Activated T-cell treated with anti-CD3 and anti-CD28 coated beads, Interleukin-2, amount 50 U/mL, for 72 hours (primary cell): ENCODE measurements at places on chromosomes 6 and 20.
A peak's percentile ranks its signal among the peaks of the same experiment; 100 is the strongest.

- H3K4me1 ChIP-seq, result peaks cover 6% of the 10 kb centered on the region
- DNase-seq, result no peak
- H3K27ac ChIP-seq, result no peak overlapping the region
Observed at GRCh38 chr20:38599410-38599882, 2.2 kb upstream of the ARHGAP40 start.

DNA sequence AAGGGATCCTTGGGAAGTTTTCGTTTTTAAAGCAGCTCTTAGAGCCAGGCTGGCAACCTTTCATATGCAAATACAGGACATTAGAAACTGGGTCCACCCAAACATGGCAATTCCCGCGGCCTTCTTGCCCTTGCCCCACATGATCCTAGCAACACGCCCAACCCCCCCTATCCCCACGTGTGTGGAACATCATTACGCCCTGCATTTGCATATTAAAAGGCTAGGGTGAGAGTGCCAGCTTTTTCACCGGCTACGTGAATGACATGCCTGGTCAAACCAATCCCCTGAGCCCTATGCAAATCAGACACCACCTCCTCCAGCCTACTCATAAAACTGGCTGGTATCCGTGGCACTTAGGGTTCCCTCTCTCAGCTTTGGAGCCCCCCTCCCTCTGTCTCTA, 88.1 kb downstream of the TNFRSF21 start:
- H3K4me3 ChIP-seq, result no peak overlapping the region
- no peak overlapping the region for H3K27ac ChIP-seq
- peaks cover 5% of the 10 kb centered on the region for H3K27me3 ChIP-seq

GRCh38 chr6:36491378-36491965, 48.7 kb downstream of the KCTD20 start:
- peak overlapping the region; percentile 63 for H3K27ac ChIP-seq
- peaks cover 16% of the 10 kb centered on the region for H3K4me1 ChIP-seq
- H3K4me3 ChIP-seq, result no peak overlapping the region

GRCh38 chr6:81693266-81693665, 59.2 kb downstream of the TENT5A start:
- no peak overlapping the region for H3K4me3 ChIP-seq
- no peaks in the 10 kb centered on the region for H3K4me1 ChIP-seq
- no peaks in the 10 kb centered on the region for H3K27me3 ChIP-seq

GRCh38 chr6:110990840-110991576, 9.2 kb downstream of the RPF2 start:
- H3K36me3 ChIP-seq, result peaks cover 22% of the 10 kb centered on the region
- no peaks in the 10 kb centered on the region for H3K4me1 ChIP-seq

GRCh38 chr6:157374889-157375443, 6.0 kb upstream of the ZDHHC14 start:
- H3K27me3 ChIP-seq, result peaks cover 26% of the 10 kb centered on the region
- no peaks in the 10 kb centered on the region for H3K36me3 ChIP-seq
- peaks cover 20% of the 10 kb centered on the region for H3K4me1 ChIP-seq
- H3K27ac ChIP-seq, result no peak overlapping the region
- DNase-seq, result no peak
- H3K4me3 ChIP-seq, result no peak overlapping the region

- DNase-seq, result no peak
- H3K4me1 ChIP-seq, result peaks cover 34% of the 10 kb centered on the region
- no peak overlapping the region for H3K27ac ChIP-seq
- H3K4me3 ChIP-seq, result no peak overlapping the region
- peaks cover 3% of the 10 kb centered on the region for H3K36me3 ChIP-seq
Observed at GRCh38 chr6:12235341-12235740, 54.8 kb upstream of the EDN1 start.
